ENCODE measurements at places on chromosomes 16 and 17. TPM values are rescaled to one million over a fixed set of nuclear protein-coding genes. Genes with fewer than 3 reads are reported as not detected.

The ACAP1 gene
- total RNA-seq: not detected

The TSNAXIP1 gene
- total RNA-seq: 0.45 TPM

The GNG13 gene
- total RNA-seq: not detected

The MC1R gene
- total RNA-seq: 8.1 TPM

The IL21R gene
- total RNA-seq: not detected

The KRT25 gene
- total RNA-seq: not detected

The TP53TG3B gene
- not detected for total RNA-seq

The CCL1 gene
- total RNA-seq: not detected

The P2RX1 gene
- total RNA-seq: not detected

The NPIPA3 gene
- 4.9 TPM for total RNA-seq

The FAM171A2 gene
- 2.8 TPM for total RNA-seq

The DHRS7C gene
- not detected for total RNA-seq

The ANKS3 gene
- total RNA-seq: 13.8 TPM

The CCL13 gene
- not detected for total RNA-seq

The NEUROD2 gene
- not detected for total RNA-seq

The BFAR gene
- 77.6 TPM for total RNA-seq

The TPSAB1 gene
- not detected for total RNA-seq

The WFIKKN1 gene
- total RNA-seq: 0.43 TPM

Measured in NCI-H460 (cell line).